ENCODE measurements at places on chromosomes 5 and 9. TPM values are rescaled to one million over a fixed set of nuclear protein-coding genes. Genes with fewer than 3 reads are reported as not detected.

ZBED3 gene
- polyA plus RNA-seq = 30.0 TPM

F2RL1 gene
- polyA plus RNA-seq = 2.7 TPM

OR1J2 gene
- polyA plus RNA-seq = not detected

NUTM2F gene
- not detected for polyA plus RNA-seq

NUDT2 gene
- polyA plus RNA-seq = 23.0 TPM
